NAMALWA (cell line): ENCODE measurements at places on chromosomes 16 and 17.

DNA sequence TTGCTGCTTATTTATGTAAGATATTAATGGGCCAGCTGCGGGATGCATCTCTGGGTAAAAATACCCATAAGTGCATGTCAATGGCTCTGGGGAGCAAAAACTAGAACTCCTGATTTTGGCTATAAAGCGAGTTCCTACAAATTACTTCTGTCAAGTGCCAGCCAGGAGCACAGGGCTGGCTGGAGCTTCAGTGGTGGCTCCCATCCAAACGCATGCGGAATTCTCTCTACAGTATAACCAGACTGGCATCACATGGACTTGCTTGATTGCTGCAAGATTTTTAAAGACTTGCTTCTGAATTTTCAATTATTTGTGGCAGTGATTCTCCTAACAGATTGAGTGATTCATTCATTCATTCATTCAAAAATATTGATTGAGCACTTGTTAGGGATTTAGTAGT lies 260.9 kb downstream of the PHKB start:
- no peak for DNase-seq

GRCh38 chr17:65147955-65148354 lies 10.8 kb downstream of the RGS9 start:
- no peak for DNase-seq

DNA sequence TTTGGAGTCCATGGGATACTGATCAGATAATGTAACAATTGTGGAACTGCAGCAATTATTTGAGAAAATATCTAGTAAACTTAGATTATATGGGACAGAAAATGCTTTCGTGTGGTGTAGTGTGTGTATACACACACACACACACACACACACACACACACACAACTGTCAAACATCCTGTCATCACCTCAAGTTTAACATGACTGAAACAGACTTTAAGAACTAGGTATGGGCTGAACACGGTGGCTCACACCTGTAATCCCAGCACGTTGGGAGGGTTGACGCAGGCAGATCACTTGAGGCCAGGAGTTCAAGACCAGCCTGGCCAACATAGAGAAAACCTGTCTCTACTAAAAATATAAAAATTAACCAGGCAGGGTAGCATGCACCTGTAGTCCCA lies 544 bp upstream of the EVI2A start:
- DNase-seq, result no peak

- no peak for DNase-seq
Measured at GRCh38 chr17:61756561-61756960, 106.8 kb downstream of the BRIP1 start.

- DNase-seq, result no peak
Measured at GRCh38 chr16:65679785-65680184, 557.9 kb upstream of the CDH11 start.

DNA sequence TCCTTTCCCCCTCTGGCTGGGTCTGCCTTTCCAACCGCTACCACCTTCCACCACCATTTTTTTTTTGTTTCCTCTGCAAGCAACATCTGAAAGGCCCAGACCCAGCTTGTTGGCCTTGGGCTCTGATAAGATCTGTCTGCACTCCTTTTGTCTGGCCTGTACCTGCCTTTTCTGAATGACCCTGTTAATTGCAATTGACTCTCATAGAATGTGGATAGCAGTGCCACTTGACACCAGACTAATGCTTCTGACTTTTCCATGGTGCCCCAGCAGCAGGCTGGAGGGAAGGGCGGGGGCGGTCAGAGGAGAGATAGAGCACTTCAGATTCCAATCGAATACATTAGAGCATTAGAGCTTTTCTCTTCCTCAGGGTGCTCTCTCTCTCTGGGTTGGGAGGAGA lies 538.9 kb downstream of the WWOX start:
- DNase-seq, result no peak

- no peak for DNase-seq
Measured at GRCh38 chr17:52156576-52157570, 1.6 kb downstream of the CA10 start.

DNA sequence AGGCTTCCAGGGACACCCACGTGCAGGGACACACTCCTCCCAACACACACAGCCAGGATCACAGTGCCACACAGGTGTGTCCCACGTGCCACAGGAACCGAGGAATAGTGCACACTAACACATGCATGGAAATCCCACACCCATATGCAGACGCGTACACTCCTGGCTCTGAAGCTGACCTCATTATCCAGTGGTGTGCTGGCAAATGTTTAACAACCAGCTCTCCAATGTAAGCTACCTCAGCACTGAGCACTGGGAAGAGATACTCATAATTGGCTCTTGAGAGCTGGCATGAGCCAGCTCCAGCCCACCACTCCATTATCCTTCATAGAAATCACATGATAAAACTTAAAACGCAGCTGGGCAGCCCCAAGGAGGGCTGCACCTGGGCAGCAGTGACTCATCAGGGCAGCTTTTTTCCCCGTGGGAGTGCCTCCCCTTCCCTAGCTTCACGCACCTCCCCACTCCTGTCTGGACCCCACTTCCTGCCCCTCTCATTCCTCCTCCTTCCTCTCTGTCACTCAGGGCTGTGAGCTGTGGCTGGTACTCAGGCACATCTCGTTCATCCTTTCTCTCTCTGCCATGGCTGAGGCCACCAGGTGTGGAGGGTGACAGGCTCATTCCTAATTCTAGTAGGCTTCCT lies 14.9 kb upstream of the TBX21 start:
- DNase-seq, result no peak

DNA sequence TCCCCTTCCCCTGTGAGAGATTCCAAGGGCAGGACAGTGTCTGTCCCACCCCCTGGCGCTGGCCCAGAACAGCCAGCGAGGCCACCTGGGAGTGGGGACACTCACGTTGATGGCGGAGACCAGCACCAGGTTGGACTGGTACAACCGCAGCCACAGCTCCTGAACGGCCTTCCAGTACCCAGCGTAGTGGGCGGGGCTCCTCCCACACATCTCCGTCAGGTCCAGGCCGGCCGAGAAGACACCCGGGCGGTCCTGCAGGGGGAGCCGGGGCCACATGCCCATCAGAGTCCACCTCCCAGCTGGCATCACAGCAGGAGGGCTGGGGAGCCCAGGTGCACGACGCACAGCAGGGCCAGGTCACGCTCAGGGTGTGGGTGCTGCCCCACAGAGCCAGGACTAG lies 7.1 kb downstream of the ECI1 start:
- DNase-seq, result no peak

GRCh38 chr17:44350733-44351226 lies 5.7 kb downstream of the GRN start:
- DNase-seq, result peak; percentile 85

- no peak for DNase-seq
Measured at GRCh38 chr16:2981177-2981898, 1.1 kb upstream of the PKMYT1 start.

DNA sequence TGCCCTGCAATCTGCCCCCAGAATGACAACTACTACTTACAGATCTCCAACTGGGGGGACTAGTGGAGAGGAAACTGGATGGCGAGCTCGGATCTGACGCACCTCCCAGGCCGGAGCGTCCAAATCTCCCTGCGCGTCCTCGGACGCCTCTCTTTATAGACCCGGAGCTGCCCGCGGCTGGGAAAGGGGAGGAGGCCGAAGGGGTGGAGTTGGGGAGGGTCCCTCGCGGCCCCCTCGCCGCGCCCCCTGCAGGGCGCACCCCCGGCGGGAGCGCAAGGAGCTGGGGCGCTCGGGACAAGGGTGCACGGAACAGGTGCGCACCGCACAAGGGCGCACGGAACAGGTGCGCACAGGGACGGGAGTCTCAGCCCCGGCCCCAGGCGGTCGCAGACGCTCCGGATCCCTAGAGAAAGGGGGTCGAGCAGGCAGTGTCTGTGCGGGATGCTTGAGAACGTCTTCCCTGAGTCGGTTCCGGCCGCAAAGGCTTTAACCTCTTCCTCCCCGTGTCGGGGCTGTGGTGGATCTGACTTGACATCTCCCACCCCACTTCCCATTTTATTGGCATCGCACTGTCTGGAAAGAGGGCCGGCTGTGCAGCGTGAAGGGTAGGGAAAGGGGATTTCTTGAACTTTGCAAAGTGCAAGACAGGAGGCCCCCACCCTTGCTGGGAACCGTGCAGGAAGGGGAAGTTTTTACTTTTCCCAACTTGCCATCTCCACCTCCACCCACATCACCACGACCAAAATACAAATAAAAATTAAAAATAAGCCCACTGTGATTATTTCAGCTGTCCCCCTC lies at the start of gene MYH11:
TSS of gene MYH11 (minus strand) at position 128 of the 798 bp plus-strand sequence. CDS start 18,776 bp downstream, outside the sequence.
- no peak for DNase-seq

DNA sequence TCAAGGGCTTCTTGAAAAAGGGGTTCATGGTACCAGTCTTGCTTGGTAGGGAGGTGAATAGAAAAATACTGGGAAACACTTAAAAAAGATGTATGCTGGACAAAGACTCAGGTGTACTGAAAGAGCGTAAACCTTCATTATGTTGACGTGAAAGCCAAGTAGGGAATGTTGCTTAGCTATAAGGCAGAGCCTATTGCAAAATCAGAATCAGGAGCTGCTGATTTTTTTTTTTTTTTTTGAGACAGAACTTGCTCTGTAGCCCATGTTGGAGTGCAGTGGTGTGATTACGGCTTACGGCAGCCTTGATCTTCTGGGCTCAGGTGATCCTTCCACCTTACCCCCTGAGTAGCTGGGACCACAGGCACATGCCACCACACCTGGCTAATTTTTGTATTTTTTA lies 3.9 kb downstream of the TMEM94 start:
- no peak for DNase-seq

DNA sequence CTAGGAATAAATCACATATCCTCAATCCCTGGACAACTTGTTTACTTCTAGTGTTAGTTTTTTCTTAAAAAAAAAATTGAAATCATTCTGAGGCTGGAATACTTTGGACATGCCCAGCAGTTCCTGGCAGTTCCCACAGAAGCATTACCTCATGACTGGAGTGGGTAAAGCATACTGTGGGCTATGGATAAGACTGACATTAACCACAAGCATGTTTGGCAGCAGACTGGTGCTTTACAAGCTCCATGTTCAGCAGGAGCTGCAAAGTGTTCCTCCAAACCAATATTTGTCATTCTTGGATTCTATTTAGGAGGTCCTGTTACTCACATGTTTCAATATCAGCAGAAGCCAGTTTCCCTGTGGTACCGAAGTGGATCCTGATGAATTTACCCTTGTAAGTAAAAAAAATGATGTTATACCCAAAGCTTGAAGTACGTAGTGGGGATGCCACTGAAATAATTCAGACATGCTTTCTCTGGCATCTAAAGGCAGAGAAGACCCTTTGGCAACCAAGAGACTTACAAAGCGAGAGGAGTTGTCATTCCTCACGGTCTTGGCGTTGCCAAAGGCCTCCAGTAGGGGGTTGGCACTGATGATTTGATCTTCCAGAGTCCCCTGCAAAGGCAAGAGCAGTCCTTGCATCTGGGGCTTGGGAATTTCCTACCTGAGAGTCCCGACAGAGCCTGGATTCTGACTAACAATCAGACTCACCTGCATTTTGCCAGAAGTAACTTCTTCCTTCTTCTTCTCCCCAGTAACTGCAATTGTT lies 4.9 kb downstream of the MYH1 start:
- DNase-seq, result no peak

DNA sequence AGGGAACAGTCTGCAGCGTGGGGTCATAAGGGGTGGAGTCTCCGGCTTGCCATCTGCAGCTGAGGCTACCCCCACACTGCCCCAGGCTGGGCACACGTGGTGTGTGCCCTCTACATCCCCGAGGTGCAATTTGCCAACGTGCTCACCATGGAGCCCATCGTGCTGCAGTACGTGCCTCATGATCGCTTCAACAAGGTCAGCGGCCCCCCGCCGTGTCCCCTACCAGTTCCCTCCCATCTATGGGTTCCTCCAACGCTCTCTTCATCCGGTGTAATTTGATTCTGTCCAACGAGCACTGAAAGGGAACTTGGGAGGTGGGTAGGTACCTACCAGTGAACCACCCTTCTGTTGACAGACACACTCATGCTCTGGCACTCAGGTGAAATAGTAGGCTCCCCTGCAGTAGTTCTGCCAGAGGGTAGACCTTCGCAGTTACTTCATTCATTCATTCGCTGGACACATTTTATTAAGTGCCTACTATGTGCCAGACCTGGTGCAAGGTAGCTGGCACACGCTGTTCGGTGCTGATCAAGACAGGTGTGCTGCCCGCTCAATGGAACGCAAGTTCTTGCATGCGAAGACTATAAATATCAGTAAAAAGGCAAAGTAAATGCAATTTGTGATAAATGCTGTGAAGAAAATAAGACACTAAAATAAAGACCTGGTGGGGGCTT lies 2.7 kb downstream of the MLLT6 start:
- no peak for DNase-seq

- no peak for DNase-seq
Measured at GRCh38 chr17:51796026-51796425, 362.5 kb downstream of the CA10 start.

DNA sequence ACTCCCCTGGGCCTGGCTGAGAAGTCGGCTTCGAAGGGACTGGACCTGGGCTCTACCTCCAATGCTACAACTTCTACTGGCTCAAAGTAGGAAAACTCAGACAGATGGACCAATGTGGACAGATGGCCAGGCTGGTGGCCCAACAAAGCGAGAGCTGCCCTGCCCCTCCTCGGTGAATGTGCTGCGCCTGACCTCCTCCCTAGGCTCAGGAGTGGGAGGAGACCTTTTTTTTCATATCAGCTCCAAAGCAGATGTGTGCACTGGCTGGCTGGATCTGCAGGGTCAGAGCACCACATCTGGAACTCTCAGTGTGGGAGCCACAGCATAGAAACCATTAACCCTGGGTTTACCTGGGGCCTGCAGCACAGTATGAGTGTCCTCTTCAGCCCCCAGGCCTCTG lies 20.8 kb downstream of the ATP6V0D1 start:
- no peak for DNase-seq

GRCh38 chr17:29575511-29576213 lies 7.2 kb downstream of the TP53I13 start:
- DNase-seq, result no peak

DNA sequence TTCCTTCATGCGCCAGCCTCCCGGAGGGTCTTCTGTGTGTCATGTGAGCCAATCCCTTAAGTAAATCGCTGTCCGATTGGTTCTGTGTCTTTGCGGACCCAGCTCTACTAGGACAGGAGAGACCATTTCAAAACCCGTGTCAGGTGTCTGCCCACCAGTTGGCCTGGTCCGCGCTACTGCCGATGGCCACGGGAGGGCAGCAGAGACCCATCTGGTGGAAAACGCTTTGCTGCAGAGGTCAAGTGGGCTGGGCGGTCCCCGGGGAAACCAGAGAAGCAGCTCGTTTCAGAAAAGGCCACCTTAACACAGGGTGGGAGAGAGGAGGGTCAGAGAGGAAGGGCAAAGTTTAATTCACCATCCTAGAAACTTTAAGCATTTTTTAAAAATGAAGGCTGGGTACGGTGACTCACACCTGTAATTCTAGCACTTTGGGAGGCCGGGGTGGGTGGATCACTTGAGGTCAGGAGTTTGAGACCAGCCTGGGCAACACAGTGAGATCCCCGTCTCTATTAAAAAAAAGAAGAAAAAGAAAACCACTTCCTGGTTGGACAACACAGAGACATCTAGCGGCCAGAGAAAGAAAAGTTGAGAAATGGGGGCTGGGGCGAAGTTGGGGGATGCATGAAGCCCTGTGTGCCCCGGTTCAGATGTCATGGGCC lies 2.8 kb upstream of the CIBAR2 start:
- peak; percentile 92 for DNase-seq

DNA sequence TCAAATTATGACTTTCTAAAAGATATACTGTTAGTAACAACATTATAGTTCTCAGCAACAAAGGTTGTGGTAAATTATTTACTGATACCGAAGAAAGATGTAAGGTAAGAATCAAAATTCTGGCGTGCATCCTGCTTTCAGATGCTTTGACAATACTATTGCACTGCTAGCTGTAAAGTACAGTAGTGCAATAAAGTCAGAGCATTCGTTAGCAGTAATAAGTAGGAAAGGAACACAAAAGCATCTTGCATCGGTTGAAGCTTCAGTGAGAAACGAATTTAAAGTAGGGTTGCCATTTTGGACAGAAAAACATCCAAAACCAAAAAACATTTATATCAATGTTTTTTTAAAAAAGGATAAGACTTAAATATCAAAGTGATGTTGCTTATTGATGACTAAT lies 4.0 kb downstream of the SKA2 start:
- DNase-seq, result no peak
